ENCODE measurements at places on chromosomes 6 and 20.

DNA sequence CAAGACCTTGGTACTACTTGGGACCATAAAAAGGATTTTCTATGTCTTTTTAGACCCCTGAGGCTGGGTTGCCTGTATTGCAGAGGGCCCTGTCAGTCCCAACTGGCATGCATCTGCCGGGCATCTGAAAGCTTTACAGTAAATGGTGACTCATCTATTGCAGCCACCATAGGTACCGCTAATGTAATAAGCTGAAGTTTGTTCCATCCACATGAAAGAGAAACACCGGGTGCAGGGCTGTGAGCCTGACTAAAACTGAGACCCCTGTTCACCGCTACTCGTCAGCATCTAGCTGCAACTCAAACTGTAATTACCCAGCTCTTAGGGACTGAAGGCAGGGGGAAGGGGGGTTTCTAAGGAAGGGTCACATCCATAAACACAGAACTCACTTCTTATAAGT is 49.5 kb downstream of the TRERF1 start:
- DNase-seq: no peak

DNA sequence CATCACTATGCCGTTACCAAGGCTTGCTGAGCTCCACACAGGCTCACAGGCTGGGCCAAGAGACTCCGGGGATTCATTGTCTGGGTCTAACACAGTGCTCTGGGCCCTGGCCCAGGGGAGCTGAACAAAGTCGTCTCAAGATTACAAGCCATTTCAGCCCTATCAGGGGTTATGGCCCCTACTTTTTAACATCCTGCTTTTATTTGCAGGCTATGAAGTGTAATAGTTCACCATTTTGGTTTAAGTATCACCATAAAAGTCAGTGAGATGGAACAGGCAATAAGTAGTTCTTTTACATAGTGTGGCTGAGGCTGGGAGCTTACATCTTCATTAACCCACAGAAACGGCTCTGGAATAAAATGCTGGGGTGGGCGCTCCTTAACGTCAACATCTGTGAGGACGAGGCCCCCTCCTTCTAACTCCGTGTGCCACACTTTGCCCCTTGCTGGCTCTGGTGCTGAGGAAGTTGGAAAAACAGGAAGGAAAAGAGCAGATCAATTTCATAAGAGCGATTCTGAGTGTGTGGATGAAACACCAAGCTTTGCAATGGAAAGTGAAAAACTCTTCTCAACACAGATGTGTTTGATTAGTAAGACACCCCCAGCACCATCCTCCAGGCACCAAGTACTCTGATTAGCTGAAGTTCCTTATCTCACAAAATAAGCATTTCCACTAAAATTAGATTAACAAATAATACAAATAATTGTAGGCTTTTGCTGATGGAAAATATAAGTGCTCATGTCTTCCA is 447.3 kb downstream of the MAFB start:
- no peak for DNase-seq

- peak; percentile 80 for DNase-seq
These were observed 54.4 kb downstream of the GOPC start for GRCh38 chr6:117547688-117548621.

DNA sequence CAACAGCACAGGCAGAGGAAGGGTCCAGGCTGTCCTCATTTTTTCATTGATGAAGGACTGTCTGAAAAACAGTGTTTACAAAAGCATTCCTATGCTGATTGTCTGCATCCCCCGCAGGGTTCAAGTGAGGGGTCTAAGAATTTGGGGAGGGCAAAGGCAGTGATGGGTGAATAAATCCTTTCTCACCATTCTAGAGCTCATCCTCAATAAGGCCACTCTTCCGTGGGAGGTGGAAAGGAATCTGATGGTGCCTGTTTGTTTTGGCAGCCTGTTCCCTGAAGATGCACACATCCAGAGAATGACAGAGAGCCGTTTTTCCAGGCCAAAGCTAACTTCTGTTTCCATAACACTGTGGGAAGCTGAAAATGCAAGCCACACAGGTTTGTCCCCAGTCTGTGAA is 164.5 kb downstream of the MOXD1 start:
- peak; percentile 61 for DNase-seq

- peak; percentile 9 for DNase-seq
These were observed 611 bp downstream of the EPB41L2 start for GRCh38 chr6:131062241-131063027.

GRCh38 chr20:43243672-43244269 is 54.1 kb upstream of the PTPRT start:
- DNase-seq: peak; percentile 8

- DNase-seq: no peak
These were observed 486.0 kb downstream of the BCKDHB start for GRCh38 chr6:80592436-80592835.

Data from renal pelvis (tissue), 12 donors.